ENCODE measurements at places on chromosomes 11 and 22.

GRCh38 chr11:61187505-61188130 is 15.7 kb upstream of the PGA3 start:
- peak; percentile 82 for DNase-seq

DNA sequence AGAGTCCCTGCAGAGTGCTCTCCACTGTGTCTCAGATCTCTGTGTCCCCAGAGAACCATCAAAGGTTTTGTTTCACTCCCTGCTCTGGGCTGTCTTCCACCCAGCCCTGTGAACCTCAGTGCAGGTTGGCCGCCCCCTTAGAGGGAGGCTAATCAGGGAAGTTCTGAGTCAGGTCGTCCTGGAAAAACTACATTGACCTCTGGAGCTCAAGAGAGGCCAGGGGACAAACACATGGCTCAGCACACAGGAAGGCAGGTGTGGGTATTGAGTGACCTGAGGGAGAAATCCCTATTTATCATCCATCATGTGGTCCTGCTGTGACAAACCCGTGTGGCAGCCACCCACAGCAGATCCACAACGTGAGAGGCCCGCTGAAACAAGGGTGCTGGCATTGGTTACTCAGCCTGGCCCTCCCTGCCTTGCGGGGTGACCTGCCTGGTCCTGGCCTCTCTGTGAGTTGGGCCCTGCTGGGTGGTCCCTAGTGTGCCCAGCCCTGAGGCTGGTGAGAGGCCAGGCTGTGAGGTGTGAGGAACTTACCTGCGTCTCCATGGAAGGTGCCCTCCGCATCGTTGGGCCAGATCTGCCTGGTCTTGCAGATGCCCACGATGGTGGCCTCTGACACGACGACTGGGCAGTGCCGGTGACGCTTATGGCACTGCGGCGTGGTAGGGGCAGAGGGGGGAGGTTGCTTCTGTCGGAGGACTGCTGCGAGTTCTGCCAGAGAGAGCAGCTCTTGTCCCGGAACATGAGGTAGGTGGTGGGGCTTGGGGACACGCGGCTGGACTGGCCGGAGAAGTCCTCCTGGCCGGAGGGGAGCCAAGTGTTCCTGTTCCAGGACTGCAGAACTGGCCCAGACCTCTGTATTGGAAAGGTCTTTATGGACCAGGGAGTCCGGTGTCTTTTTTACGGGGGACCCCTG is 669 bp upstream of the BCR start:
- no peak for DNase-seq

GRCh38 chr11:102410382-102410784 is 42.2 kb downstream of the TMEM123 start:
- no peak for DNase-seq

GRCh38 chr11:3623767-3624458 is 17.9 kb downstream of the ART5 start:
- DNase-seq = no peak

DNA sequence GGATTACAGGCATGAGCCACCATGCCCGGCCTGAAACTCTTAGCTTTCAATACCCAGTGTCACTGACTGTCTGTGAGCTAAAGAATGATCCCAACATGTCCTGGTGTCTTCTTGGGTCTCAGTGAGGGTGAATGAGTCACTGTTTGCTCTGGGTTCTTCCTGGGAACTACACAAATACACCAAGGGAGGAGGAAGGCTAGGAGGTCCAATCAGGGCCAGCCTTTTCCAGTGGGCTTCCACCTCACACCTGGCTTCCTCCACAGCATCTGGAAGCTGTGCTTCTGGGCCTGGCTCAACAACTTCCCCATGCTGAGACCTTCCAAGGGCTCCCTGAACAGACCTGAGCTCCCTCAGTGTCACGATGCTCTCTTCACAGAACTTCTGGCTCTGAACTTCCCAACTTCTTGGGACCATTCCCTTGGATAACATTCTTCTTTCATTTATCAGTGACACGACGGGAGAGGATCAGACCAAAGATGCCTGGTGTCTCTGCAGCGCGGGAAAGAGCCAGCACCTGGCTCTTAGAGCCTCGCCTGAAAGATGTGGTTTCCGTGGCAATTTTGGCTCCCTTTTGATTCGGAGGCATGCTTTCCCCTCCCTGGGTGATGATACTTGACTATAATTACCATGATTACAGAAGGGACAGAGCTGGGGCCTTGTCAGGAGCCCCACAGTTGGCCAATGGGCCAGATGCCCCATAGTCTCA is 22.3 kb upstream of the CHRM4 start:
- no peak for DNase-seq
